LHCN-M2 (cell line): ENCODE measurements at places on chromosomes 5 and 9. TPM values are rescaled to one million over a fixed set of nuclear protein-coding genes. Genes with fewer than 3 reads are reported as not detected.

HMGCS1 gene
- total RNA-seq: 10.3 and 17.6 TPM in 2 replicates

FBP1 gene
- not detected in 2 replicates for total RNA-seq

PCDHA10 gene
- total RNA-seq: not detected in 2 replicates

DMGDH gene
- total RNA-seq: 0.13 and 0.17 TPM in 2 replicates

C9orf152 gene
- not detected in 2 replicates for total RNA-seq

KLF4 gene
- 4.9 and 6.3 TPM in 2 replicates for total RNA-seq

CDC20B gene
- total RNA-seq: not detected in 2 replicates

ZNF354C gene
- total RNA-seq: 5.2 and 5.5 TPM in 2 replicates

TEX48 gene
- total RNA-seq: not detected in 2 replicates

LCN2 gene
- total RNA-seq: not detected in 2 replicates

PCDHA6 gene
- not detected in 2 replicates for total RNA-seq

GABRA1 gene
- not detected in 2 replicates for total RNA-seq

SLC12A7 gene
- 2.5 and 5.5 TPM in 2 replicates for total RNA-seq

TPD52L3 gene
- not detected in 2 replicates for total RNA-seq

SLC27A6 gene
- not detected in 2 replicates for total RNA-seq

CMBL gene
- 2.9 and 4.0 TPM in 2 replicates for total RNA-seq

CYSRT1 gene
- total RNA-seq: 4.1 and 4.4 TPM in 2 replicates

POLR3G gene
- total RNA-seq: 9.2 and 14.2 TPM in 2 replicates

BNC2 gene
- total RNA-seq: 16.4 and 23.8 TPM in 2 replicates

IL4 gene
- not detected in 2 replicates for total RNA-seq

MACROH2A1 gene
- 175 and 183 TPM in 2 replicates for total RNA-seq

FGFR4 gene
- 29.3 and 56.0 TPM in 2 replicates for total RNA-seq

FGF18 gene
- 0.06 TPM in 1 of 2 replicates, not detected in the other for total RNA-seq

CSNK1G3 gene
- 42.5 and 49.6 TPM in 2 replicates for total RNA-seq

MEF2C gene
- total RNA-seq: 14.5 and 21.5 TPM in 2 replicates

SLC2A6 gene
- 16.6 and 19.1 TPM in 2 replicates for total RNA-seq

THG1L gene
- total RNA-seq: 12.2 and 16.1 TPM in 2 replicates

CNTFR gene
- not detected in 2 replicates for total RNA-seq

NR6A1 gene
- total RNA-seq: 1.1 and 1.3 TPM in 2 replicates

GPR150 gene
- total RNA-seq: 1.3 and 1.6 TPM in 2 replicates

ADGRV1 gene
- total RNA-seq: 0.17 TPM in 1 of 2 replicates, not detected in the other

SYNPO gene
- 1.5 and 1.9 TPM in 2 replicates for total RNA-seq

SARDH gene
- 52.5 and 54.8 TPM in 2 replicates for total RNA-seq

C1QTNF3 gene
- 0.32 and 0.40 TPM in 2 replicates for total RNA-seq

QSOX2 gene
- 17.9 and 20.9 TPM in 2 replicates for total RNA-seq
